NCI-H1105 (cell line): ENCODE measurements at places on chromosomes 12 and 14.

DNA sequence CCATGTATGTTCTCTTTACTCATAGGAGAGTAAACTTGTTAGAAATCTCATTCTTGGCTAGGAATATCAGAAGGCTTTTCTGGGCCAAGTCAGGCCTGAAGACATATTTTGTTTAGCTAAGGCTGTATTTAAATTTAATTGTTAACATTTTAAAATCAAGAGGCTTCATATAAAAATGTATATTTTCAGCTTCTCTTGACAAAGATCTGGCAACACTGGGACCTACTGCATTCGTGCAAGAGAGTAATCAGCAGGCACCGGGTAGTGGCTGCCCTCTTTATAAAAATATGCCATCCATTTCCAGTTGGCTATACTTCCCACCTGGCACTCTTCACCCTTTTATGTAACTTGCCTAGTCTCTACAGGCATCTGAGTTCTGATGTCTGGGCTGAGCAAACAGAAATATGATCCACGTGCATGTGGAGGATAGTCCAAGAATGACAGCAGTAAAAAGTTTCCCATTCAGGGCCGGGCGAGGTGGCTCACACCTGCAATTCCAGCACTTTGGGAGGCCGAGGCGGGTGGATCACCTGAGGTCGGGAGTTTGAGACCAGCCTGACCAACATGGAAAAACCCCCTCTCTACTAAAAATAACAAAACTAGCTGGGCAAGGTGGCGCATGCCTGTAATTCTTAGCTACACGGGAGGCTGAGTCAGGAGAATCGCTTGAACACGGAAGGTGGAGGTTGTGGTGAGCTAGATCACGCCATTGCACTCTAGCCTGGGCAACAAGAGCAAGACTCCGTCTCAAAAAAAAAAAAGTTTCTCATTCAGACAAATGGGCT, 2.0 kb upstream of the SOS2 start:
- no peak for DNase-seq

DNA sequence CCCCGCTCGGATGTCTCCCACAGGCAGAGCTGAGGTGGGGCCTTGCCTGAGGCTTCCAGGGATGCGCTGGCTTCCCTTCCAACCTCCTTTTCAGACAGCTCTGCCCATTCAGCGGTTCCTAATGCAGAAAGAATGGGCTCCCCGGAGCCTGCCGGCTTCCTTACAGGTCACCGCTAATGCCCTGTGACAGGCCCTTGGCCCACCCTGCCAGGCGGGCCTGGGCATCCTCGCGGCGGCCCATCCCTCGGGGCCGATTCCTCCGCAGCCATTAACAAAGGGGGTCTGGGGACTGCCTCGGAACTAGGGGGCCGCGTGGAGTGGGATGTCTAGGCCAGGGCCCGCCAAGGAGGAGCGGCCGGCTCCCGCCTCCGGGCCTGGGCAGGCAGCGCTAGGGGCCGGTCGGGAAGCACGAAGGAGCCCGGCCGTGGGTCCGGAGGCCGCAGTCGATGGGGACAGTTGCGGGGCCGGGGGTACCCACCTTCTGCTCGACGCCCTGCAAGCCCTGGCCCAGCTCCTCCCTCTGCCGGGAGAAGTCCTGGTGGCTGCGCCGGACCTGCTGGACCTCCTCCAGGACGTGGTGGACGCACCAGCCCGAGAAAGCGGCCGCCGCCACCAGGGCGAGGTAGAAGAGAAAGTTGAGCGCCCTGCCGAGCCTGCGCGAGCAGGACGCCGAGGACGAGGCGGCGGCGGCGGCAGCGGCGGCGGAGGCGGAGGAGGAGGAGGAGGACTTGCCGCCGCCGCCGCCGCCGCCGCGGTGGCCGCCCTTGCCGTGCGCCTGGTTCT, 738 bp downstream of the CKAP4 start:
- DNase-seq, result peak; percentile 24

GRCh38 chr12:114316076-114316475, 89.9 kb downstream of the TBX5 start:
- no peak for DNase-seq

DNA sequence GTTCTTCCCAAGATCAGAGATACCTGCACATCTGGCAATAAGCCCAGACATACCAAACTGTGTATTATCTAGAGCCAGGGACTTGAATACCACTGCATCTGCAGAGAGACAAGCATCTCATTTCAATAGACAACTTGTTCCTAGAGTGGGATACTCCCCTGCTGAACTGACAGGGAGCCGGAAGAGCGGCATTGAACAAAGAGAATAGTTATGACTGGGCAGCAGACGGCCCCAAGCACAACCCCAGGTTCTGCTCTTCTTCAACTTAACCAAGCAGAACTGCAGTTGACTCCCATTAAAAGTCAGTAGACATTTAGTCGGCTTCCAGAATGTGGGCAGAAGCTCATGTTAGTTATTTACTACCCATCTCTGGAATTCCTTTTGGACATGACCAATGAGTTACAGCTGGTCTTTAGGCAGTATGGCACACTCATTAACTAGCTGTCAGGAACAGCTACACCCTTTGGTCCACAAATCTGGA, 112.9 kb downstream of the HMGA2 start:
- DNase-seq, result no peak

DNA sequence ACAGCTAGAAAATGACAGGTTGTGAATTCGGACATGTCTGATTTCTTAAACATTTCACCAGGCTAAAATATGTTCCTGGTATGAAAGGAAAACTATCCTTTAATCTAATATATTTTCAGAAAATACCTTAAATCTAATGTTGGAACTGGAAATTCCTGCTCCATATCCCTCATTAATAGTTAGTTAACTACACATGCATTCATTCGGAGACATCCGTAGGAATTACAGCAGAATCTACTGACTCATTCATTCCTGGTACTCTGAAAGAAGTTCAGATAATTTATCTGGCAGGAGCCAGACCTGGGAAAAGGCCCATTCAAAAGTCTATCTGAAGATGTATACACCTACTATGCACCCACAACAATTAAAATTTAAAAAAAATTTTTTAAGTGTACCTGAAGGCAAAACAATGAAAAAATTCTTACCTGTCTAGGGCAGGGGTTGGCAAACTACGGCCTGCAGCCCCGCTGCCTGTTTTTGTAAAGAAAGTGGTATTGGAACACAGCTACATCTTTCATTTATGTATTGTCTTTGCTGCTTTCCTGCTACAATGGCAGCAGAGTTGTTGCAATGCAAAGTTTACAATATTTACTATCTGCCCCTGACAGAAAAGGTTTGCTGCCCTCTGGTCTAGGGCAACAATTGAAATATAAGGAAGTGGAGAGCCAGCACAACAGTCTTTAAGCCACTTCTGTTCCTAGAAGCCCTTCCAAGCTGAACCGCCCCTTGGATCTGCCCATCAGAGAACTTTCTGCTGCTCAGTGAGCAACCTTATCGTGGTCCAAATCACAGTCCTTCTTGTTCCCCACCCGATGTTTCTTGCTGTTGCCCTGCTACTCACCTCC, 17.9 kb upstream of the NFYB start:
- no peak for DNase-seq

- DNase-seq, result peak; percentile 57
Observed at GRCh38 chr12:16076557-16076956, 165.4 kb downstream of the DERA start.

- no peak for DNase-seq
Observed at GRCh38 chr12:55687746-55688145, 20.0 kb downstream of the ITGA7 start.

GRCh38 chr14:58287607-58288042, 10.7 kb upstream of the ARID4A start:
- no peak for DNase-seq

DNA sequence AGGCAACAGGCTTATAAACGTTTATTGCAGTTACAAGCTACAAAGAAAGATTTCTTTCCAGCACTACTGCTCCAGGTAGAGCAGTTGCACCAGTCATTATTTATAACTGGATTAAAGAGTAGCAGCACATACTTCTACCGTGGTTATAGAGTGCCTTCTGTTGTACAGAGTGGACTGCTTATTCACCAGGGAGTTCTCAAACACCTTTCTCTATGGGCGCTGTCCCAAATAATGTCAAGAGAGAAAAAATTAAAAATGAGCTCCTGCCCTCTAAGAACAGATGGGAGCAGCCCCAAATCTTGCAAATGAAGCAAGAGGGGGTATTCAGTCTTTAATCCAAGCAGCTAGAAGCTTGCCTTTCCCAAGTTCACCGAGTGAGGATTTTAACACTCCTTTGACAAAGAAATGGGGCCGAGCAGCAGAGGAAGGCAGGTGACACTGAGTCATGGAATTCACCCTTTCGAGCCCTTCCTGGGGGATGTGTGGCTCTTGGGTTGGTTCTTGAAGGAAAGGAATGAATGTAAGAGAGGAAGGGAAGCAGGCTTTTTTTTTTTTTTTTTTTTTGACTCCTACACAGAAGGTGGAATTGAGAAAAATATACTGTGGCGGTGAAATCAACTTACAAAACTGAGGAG, 181.2 kb downstream of the PRKCH start:
- DNase-seq, result no peak

DNA sequence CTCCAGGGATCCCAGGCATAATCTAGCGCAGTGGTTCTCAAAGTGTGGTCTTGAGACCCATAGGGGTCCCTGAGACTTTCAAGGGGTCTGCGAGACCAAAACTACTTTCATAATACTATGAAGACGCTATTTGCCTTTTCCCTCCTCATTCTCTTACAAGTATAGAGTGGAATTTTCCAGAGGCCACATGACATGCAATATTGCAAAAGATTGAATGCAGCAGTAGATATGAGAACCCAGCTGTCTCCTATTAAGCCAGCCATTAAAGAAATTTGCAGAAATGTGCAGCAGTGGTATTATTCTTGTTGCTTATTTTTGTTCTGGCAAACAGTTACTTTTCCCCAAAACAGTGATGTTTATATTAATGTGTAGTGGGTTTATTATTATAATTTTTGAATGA, 62.8 kb downstream of the VWF start:
- DNase-seq, result no peak

GRCh38 chr12:123485756-123486155, 27.8 kb downstream of the SNRNP35 start:
- DNase-seq, result no peak

- no peak for DNase-seq
Observed at GRCh38 chr12:106644335-106645073, 61.7 kb downstream of the RFX4 start.

- DNase-seq, result peak; percentile 49
Observed at GRCh38 chr12:41552588-41552987, 364.5 kb downstream of the PDZRN4 start.

- DNase-seq, result no peak
Observed at GRCh38 chr14:80636071-80636470, 305.5 kb downstream of the CEP128 start.

GRCh38 chr14:65107200-65107599, 4.9 kb upstream of the MAX start:
- no peak for DNase-seq

GRCh38 chr12:11601647-11602046, 47.8 kb upstream of the ETV6 start:
- no peak for DNase-seq

DNA sequence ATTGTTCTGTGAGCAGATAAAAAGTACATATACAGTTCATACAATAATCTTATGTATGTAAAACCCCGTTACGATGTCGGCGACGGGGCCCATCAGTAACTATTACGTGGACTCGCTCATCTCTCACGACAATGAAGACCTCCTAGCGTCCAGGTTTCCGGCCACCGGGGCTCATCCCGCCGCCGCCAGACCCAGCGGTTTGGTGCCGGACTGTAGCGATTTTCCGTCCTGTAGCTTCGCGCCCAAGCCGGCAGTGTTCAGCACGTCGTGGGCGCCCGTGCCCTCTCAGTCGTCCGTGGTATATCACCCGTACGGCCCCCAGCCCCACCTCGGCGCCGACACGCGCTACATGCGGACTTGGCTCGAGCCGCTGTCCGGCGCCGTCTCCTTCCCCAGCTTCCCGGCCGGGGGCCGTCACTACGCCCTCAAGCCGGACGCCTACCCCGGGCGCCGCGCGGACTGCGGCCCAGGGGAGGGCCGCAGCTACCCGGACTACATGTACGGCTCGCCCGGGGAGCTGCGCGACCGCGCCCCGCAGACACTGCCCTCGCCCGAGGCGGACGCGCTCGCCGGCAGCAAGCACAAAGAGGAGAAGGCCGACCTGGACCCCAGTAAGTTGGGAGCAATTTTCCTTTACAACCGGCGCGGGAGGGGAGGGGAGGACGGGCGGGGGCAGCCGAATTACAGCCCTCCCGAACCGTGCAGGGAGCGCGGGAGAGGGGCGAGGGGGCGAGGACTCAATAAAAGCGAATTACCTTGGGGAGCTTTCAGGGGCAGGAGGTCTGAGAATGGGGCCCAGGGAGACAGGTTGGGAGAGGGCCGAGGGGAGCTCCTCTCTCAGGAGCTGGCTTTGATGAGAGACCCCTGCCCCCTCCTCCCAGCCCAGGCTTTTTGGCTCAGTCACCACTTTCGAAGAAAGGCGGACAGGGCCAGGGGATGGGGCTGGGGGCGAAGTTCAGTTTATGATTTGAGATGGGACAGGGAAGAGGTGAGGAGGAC, at the start of gene HOXC9:
TSS of gene HOXC9 (plus strand) at position 46 of the 999 bp plus-strand sequence. CDS start at position 74, 28 bp downstream.
- no peak for DNase-seq

DNA sequence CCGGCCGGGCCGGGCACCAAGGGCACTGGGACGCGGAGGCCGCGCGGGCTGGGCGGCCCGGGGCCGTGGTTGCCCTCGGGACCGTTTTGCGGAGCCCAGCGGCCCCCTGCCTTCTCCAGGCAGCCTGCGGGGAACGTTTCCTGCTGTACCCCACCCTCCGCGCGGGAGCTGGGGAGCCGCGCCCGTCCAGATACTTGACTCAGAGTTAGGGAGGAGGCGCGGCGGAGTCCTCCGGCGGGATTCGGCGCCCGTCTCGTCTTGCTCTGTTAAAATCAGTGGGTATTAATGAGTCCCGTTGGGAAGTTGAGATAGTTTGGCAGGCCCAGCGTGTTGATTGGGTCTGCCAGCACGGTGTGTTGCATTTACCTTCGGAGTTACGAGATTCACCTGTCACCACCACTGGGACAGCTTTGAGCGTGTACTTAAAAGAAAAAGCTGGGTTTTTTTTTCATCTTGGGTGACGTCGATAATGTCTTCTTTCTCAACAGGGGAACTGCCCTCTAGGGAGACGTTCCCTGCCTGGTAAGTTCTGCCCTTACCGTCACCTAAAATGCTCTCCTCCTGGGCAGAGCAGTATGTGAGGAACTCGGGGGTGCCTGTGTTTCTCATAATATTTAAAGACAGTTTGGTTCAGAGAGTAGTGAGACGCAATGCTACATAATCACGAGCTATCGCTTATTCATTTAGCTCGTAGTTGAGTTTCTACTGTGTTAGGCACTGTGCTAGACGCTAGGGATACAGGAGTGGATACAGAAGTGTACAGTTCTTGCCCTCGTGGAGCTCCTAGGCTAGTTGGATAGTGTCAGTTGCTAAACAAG, 596 bp downstream of the DLST start:
- DNase-seq, result no peak

- no peak for DNase-seq
Observed at GRCh38 chr12:76259106-76259505, 89.1 kb downstream of the BBS10 start.

- no peak for DNase-seq
Observed at GRCh38 chr14:61287196-61287595, 6.1 kb upstream of the TMEM30B start.

- DNase-seq, result no peak
Observed at GRCh38 chr12:111705672-111706071, 19.8 kb downstream of the ACAD10 start.
